ENCODE measurements at places on chromosomes 16 and 17.

- DNase-seq: no peak
Measured at GRCh38 chr17:250487-251300, 69.2 kb upstream of the DOC2B start.

GRCh38 chr16:30912794-30913412 is 10.5 kb upstream of the FBXL19 start:
- no peak for DNase-seq

- DNase-seq: no peak
Measured at GRCh38 chr16:67054901-67055300, 26.0 kb downstream of the CBFB start.

- no peak for DNase-seq
Measured at GRCh38 chr16:77289331-77289809, 90.2 kb downstream of the SYCE1L start.

DNA sequence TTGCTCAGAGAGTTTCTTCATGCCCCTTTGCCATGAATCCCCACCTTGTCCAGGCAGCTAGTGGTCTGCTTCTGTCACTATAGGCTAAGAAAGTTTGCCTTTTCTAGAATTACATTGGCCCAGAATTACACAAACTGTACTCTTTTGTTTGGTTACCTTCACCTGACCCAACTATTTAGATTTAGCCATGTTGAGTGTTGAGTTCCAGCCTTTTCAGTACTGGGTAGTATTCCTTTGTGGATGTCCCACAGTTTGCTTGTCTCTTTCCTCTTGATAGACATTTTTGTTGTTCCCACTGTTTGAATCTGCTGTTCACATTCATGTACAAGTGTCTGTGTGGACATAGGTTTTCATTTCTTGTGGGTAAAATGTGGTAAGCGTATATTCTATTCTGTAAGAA is 22.3 kb downstream of the USP10 start:
- DNase-seq: no peak

GRCh38 chr17:43787728-43788127 is 7.5 kb downstream of the CFAP97D1 start:
- no peak for DNase-seq

DNA sequence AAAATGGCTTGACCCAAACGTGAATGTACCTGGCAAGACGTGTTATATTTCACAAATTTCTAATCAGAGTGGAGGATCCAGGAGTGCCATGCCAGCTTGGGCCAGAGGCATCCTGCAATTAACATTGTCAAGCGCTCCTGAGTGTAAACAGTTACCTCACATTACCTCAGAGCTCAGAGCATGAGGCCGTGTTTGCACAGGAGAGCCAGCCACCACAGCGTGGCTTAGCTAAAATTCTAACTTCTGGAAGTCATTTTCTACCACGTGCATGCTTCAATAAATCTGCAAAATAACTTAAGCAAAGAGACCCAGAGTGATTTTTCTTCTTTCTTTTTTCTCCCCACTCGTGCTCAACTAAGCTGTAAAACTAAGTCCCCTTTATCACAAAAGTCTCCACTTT is 769.0 kb downstream of the KCNJ2 start:
- no peak for DNase-seq

DNA sequence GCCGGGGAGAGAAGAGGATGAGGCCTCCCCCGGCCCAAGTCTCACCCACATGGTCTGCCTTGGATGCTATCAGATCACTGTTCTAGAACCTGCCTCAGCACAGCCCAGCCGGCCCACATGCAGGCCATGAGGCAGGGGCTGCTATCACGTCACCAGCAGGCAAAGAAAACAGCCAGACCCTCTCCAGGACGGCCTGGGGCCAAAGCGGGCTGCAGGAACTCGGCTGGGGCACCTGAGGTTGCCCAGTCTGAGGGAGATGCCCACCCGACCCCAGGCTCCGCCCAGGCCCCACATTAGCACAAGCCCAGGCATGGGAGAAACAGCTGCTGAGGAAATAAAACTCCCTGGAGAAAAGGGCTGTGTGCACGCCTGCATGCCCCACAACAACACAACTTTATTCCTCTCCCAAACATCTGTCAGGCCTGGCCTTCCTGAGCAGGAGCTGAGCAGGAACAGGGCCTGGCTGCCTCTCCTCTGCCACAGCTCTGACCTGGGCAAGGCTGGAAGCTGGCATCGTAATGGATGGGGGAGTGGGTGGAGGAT is 6.7 kb upstream of the SMIM5 start:
- DNase-seq: no peak

Data from renal cortex interstitium (tissue), 15 donors.